Astrocyte of the cerebellum (primary cell): ENCODE measurements at places on chromosomes 11 and 22.

DNA sequence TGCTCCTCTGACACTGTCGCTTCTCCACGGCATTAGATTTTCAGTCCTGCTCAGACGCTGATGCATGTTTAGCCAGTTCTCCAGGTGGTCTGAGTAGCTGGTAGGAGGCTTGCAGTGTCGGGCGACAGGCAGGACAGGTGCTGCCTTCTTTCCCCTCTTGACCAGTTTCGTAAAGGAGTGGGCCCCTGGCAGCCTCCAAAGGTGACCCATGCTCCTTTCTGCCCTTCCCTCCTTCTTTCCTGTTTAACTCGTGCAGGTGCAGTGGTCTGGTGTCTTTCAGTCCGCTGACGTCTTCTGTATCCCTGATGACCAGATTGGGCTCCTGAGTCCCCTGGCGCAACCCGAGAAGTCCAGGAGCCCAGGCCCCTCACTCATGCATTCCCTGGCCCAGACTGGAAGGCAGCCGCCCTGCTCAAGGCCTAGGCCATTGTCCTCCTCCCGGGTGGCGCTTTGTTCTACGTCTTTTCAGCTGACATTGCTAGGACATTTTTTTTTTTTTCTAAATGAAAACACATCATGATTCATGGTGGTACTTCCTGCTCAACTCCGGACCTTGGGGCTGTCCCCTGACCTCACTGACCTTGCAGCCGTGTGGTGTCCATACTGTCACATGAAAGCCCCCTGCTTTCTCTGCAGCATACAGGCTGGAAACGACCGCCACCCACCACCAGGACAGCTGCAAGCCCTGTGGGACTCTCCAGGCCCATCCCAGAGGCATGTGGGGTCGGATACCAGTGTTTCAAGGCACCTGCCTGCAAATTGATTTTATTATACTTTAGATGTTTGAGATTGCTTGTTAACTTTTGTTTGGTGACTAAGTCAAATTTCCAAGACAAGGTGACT lies 25.5 kb upstream of the TXNRD2 start:
- DNase-seq = no peak

GRCh38 chr22:19341500-19341899 lies 50.0 kb upstream of the CLTCL1 start:
- no peak for DNase-seq

DNA sequence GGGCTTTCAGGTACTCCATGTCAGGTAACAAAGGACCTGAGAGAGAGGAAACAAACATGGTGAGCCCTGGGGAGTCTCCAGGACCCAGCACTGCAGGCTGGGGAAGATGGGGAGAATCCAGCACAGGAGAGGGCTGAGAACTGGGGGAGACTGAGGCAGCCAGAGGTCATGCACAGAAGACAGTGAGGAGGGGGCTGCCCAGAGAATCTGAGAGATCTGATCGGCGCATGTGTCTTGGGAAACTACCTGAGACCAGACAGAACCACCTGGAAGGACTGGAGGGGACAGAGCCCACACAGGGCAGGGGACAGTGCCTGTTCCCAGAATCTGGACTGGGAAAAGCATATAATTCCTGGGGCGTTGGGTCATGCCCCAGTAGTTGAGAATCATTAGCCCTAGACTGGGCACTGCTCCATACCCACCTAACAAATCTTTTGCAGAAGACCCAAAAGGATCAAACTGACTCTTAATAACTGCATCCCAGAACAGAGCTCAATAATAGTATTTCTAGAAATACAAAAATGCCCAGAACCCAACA lies 20.0 kb upstream of the COMT start:
- DNase-seq = no peak

DNA sequence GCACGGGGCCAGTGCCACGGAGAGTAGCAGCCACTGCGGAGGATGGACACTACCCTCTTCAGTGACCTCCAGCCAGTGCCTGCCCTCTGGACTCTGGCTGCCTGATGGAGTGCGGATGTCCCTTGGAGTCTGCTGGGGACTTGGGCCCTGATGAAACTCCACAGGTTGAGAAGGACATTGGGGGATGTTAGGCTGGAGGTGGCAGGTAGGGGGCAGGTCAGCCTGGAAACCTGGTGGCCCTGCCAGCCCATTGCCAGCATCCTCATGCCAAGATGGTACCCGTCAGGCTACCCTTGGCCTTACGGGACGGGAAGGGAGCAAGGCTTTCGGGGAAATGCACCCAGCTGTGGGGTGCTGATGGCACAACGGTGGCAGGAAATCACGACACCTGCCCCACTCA lies 4.0 kb downstream of the CABP7 start:
- DNase-seq = no peak

- no peak for DNase-seq
Measured at GRCh38 chr11:126898802-126899201, 101.8 kb downstream of the KIRREL3 start.

DNA sequence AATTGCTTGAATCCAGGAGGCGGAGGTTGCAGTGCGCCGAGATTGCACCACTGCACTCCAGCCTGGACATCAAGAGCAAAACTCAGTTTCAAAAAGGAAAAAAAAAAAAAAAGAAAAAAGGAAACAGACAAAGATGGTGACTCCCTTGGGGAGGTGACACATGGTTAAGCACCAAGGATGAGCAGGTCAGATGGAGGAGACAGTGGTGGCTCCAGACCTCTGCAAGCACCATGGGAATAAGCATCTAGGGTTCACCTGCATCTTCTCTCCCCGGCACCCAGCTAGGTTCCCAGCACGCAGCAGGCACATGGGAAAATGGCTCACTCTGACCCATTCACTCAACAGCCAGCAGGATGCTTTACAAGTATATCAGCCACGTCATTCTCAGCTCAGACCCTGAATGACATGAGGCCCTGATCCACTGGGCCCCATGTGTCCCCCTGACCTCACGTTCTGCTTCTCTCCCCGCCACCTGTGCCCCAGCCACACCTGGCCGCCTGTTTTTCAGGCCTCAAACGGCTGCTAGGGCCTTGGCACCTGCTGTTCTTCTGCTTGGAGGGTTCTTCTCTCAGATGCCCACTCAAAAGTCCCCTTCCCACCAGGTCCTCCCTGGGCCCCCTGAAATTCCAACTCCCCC lies 24.2 kb downstream of the A4GALT start:
- DNase-seq = no peak
